ENCODE measurements at places on chromosomes 1 and 21. TPM values are rescaled to one million over a fixed set of nuclear protein-coding genes. Genes with fewer than 3 reads are reported as not detected.

The CACNA1S gene
- total RNA-seq = not detected

DNA sequence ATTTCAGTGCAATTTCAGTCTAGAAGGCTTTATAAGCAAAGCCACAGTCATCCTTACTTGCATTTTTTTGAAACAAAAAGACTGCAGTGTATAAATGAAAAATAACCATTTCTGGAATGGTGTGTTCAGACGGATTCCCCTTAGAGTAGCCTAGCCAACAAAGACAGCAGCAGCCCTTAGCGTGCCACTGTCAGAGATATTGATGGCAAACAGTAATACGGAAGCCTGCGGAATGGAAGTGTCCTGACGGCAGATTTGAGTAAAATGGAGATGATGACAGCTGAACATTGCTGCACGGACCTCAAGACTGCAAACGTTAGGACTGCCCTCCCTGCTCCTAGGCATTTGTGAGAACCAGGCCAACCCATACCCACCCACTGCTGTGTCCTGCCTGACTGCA, 54.7 kb downstream of the PDE9A start:
- no peak for DNase-seq

The SESN2 gene
- total RNA-seq = 147 TPM

The RGS13 gene
- total RNA-seq = not detected

DNA sequence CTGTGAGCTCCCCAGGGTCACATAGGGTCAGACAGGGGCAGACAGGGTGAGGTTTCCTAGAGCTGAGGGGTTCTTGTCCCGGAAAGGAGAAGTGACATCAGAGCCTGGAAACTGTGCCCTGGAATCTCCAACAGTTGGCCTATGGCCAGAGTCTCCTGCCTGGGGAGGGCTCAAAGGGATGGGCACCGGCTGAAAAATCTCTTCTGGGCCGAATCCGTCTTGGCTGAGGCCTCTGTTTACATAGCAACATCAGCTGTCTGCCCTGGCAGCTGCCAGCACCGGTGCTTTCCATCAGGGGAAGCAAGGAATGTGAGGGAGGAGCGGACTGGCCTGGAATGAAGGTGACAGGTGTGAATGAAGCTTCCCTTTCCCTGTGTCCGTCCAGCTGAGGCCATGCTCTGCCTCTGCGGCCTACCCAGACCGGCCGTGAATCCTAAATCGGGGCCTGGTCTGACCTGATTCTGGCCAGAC, 30.7 kb downstream of the VASH2 start:
- DNase-seq = no peak

The S100A13 gene
- total RNA-seq = 183 TPM

The KCNA3 gene
- not detected for total RNA-seq

The ELF3 gene
- total RNA-seq = 153 TPM

The GJA9 gene
- total RNA-seq = not detected

- DNase-seq = peak; percentile 97
Observed at GRCh38 chr1:205284420-205285144, 37.0 kb downstream of the NUAK2 start.

The CFAP45 gene
- 2.0 TPM for total RNA-seq

The KCNK1 gene
- 6.3 TPM for total RNA-seq

DNA sequence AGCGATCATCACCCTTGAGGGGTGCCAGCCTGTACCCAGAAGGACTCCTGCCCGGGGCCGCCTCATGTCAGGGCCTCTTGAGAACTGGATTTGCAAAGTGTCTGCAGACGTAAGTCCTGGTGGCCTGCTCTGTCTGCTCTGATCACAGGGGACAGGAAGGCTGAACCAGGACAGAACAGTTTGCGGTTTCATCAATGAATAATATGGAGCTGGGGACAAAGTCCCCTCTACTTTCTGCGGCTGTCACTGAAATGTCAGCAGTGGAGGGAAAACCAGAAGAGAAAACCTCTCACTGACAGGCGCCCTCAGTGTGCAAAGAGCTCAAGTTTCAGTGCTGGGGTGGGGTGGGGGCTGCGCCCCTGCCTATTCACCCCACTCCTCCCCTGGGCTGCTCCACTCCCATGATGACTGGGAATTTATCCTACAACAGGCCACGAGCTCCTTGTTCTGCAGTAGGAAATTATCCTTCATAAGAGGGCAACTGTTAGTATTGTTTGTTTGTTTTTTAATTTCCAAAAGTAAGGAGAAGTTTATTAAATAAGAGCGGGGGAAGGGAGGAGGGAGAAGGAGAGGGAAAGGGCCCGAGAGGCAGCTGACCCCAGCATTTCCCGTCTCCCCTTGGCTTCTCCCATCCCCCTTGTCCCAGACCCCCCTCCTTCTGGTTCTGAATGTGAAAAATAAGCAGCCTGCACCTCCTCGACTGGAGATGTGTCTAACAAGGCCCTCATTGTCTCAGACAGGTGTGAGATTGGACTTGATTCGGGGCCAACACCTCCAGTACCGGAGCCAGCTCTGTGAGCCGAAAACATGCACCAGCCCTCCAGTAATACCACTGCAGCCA, 149.2 kb downstream of the CLIC6 start:
- DNase-seq = no peak

DNA sequence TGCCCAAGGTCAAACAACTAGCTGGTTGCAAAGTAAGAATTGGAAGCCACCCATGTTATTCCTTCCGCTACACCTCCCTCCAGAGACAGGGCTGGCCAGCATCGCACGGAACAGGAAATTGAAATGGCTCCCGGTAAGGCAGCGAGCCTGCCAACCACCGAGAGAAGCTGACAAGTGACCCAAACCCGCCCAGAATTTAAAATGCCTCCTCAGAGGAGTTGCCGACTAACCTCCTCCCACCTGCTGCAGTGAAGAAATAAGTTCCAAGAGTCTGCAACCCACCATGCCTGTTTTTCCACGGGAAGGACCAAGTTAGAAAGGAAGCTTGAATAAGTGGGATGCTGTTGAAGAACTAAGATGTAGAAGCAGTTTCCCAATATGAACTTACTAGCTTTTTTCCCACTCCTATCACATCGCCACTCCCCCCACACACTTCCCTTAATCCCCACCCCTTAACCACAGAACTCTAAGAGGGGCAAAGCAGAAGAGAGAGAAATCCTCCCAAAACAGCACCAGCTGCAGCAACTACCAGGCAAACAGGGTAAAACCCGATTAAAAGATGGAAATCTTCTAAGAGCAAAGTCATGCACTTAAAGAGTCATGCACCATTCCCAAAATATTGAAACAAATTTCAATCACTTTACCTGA, 78.6 kb downstream of the TIAM1 start:
- DNase-seq = no peak

The PLEKHN1 gene
- 13.2 TPM for total RNA-seq

- no peak for DNase-seq
Observed at GRCh38 chr1:6923416-6923815, 138.2 kb downstream of the CAMTA1 start.

DNA sequence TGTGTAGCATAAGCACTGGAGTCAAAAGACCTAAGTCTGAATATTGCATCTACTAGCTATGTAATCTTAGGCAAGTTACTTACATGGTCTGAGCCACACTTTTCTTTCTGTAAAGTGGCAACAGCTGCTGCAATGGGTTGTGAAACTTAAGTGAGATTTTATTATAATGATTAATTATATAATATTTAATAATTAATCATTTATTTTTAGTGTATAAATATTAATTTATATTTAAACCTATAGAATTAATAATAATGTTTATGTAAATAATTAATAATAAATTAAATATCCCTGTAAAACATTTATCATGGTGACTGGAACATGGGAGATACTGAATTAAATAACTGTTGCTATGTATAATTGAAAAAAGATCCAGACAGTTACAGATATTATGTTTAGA, 180.3 kb downstream of the LRRC40 start:
- DNase-seq = no peak

GRCh38 chr1:39165049-39165448, 39.4 kb upstream of the MACF1 start:
- no peak for DNase-seq

- DNase-seq = no peak
Observed at GRCh38 chr1:241459186-241459802, 60.3 kb downstream of the FH start.

GRCh38 chr1:102699524-102699923, 408.8 kb downstream of the COL11A1 start:
- no peak for DNase-seq

The PPFIA4 gene
- 0.13 TPM for total RNA-seq

The KCNJ9 gene
- total RNA-seq = not detected

GRCh38 chr1:62128745-62129144, 65.9 kb upstream of the L1TD1 start:
- no peak for DNase-seq

All from kidney epithelial cell (primary cell).